ENCODE measurements at places on chromosomes 7 and 10.

GRCh38 chr10:77601488-77601887, 36.1 kb downstream of the KCNMA1 start:
- DNase-seq, result no peak

DNA sequence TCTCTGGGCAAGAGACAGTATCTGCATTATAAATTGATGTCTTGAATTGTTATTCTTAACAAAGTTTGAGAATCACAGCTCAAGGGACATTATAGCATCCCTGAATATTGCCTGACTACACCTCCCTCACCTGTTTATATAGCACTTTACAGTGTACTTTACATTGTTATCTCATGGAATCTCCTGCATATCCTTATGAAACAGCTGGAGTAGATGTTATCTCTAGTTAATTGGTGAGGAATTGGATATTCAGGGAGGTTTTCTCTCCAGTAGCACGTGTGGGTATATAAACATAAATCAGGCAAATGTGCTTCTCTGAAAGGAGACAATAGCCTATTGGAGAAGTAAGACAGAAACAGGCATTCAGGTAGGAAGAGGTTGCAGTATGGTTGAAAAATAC, 117.2 kb downstream of the SRI start:
- no peak for DNase-seq

DNA sequence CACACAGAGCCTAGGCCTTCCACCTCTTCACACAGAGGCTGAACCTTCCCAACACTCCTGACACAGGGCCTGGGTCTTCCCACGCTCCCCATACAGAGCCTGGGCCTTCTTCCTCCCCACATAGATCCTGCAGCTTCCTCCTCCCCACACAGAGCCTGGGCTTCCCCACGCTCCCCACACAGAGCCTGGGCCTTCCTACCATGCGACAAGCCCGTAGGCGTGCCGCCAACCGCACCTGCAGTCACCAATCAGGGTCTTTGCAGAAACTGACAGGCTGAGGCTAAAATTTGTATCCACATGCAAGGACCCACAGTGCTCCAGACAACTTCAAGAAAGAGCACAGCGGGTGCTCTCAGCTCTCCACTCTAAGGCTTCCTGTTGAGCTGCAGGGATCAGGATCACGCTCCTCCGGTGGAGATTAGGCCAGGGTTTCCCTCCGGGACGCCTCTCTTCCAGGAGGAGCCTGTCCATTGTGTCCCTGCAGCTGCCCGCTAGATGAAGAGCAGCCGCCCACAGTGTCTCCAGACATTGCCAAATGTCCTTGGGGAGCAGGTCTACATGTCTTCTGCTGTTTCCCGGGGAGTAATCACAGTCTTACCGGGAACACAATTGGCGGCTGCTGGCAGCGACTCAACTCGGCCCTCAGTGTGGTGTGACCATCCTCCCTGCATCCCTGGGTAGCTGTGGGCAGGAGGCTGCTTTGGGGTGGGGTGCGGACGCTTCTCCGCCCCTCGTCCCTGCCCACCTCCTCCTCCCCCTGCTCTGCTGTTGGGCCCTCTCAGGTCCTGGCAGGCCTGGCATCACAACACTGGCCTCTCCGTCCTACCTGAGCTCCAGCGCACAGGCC, 9.7 kb downstream of the CFAP46 start:
- DNase-seq, result no peak

GRCh38 chr7:134452991-134453473, 5.9 kb downstream of the AKR1B1 start:
- DNase-seq, result no peak

DNA sequence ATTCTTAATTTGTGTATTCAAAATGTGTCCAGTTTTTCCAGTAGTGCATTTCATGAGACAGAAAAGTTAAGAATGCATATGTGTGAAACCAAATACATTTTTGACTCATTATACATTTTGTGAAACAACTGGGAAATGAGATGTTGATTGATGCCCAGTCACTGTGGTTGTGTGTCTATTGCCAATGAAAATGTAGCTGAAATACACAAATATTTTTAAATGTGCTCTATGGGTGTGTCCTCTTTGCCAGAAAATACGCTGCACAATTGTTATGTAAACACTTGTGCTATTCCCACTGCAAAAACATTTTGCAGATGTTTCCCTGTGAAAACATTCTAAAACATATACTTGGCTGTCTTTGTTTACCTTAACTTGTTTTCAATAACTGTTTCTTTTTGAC, 395.2 kb downstream of the TFEC start:
- DNase-seq, result no peak

GRCh38 chr10:100248820-100249219, 18.6 kb downstream of the CWF19L1 start:
- no peak for DNase-seq

DNA sequence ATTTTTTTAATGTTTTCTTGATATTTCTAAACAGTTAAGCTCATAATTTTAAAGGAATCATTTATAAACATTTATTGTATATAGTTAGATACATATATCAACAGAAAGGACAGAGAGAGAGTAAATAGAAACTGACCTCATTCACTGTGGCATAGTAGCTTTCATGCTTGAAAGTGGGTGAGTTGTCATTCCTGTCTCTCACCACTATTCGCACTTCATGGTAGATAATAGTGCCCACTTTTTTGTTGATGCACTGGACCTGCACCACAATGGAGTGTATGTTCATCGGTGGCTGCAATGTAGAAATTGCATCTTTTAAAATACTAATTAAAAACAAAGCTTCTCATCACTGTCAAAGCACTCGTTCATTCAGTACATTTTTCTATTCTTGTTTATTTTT, 432.0 kb downstream of the PCDH15 start:
- no peak for DNase-seq

- DNase-seq, result no peak
Observed at GRCh38 chr10:32298075-32298812, 48.7 kb downstream of the EPC1 start.

- DNase-seq, result no peak
Observed at GRCh38 chr7:138228769-138229168, 152.5 kb downstream of the AKR1D1 start.

DNA sequence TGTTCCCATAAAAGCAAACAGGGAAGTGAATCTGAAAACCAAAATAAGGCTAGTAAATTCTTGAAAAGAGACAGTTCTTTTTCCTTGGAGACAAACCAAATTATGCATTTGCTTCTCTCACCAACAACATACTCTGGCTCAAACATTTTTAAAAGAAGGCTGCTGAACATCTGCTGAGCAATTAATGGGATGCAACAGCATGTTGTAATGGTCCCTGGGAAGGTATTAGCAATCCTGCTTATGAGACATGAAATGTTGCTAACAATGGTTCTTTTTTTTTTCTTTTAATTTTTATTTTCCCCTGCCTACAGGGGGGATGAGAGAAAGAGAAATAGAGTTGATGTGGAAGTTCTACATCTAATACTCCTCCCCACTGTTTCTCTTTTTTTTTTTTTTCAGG, 572.1 kb downstream of the SORCS1 start:
- no peak for DNase-seq

GRCh38 chr7:49937608-49938007, 155.4 kb downstream of the ZPBP start:
- no peak for DNase-seq

DNA sequence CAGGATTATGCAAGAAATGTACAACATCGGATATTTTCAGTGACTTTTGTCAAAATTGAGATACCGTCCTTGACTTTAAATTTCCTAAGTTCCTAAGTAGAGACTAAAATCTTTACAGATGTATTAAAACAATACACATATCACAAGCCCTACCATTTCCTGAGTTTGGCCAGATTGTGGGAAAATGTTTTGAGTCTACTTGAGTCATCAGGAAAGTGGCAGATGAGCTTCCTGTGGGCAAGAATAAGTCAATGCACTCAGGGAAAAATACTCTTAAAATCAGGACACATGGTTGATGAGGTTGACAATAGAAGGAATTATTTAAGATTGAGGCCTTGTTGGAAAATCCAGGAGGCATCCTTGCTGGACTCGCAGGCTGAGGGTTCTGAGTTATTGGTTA, 162.5 kb downstream of the SNX10 start:
- DNase-seq, result no peak

GRCh38 chr7:151206914-151207313, 3.4 kb downstream of the H2BK1 start:
- DNase-seq, result peak; percentile 15

GRCh38 chr7:21543528-21544302, 876 bp downstream of the DNAH11 start:
- DNase-seq, result no peak

- DNase-seq, result no peak
Observed at GRCh38 chr10:16741540-16741939, 75.7 kb downstream of the RSU1 start.

GRCh38 chr10:3034616-3035015, 32.7 kb upstream of the PFKP start:
- no peak for DNase-seq

GRCh38 chr10:55227967-55228366, 426.9 kb upstream of the PCDH15 start:
- DNase-seq, result no peak

DNA sequence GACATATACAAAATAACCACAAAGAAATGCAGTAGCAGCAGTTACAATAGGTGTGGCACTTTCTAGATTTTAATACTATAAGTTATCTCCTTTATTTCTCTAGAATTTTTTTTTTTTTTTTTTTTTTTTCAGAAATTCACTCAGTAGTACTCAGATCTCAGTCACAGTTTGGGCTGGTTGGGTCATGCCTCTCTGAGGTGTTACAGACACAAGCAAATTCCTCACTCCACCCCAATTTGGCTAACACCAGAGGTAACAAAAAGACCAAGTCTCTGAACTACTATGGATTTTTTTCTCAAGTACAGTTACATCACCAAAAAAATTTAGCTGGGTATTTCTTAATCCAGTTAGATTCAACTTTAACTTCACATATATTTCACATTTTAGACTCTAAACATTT, 985.1 kb upstream of the LRRN3 start:
- no peak for DNase-seq

GRCh38 chr10:116155191-116155590, 117.8 kb downstream of the GFRA1 start:
- no peak for DNase-seq

DNA sequence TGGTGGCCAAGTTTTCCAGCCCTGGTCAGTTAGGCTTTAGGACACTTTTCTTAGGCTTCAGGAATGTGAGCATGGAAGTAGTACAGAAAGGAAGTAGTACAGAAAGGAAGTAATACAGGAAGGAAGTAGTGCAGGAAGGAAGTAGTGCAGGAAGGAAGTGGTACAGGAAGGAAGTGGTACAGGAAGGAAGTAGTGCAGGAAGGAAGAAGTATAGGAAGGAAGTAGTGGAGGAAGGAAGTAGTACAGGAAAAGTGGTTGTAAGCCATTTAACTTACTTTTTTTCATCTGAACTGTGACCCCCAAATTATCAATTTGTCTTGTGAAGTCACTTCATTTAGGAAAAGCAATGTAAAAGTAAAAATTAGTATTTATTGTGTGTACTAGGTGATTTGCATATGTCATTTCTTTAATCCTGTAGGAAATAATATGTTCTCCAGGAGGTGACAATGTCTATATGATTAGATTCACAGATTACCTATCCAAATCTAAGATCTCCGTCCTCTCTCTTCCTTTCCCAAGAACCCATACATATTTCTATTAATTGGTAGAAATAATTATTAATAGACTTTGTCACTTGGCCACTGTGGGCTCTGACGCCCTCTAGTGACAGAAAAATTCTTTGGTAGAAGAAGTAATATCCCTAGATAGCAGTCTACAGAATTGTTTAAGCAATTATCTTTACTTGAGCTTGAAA, 3.9 kb upstream of the FAS start:
- DNase-seq, result no peak

- DNase-seq, result no peak
Observed at GRCh38 chr7:128666200-128666599, 5.9 kb upstream of the GARIN1A start.

- DNase-seq, result no peak
Observed at GRCh38 chr7:36013246-36014014, 139.6 kb upstream of the EEPD1 start.

DNA sequence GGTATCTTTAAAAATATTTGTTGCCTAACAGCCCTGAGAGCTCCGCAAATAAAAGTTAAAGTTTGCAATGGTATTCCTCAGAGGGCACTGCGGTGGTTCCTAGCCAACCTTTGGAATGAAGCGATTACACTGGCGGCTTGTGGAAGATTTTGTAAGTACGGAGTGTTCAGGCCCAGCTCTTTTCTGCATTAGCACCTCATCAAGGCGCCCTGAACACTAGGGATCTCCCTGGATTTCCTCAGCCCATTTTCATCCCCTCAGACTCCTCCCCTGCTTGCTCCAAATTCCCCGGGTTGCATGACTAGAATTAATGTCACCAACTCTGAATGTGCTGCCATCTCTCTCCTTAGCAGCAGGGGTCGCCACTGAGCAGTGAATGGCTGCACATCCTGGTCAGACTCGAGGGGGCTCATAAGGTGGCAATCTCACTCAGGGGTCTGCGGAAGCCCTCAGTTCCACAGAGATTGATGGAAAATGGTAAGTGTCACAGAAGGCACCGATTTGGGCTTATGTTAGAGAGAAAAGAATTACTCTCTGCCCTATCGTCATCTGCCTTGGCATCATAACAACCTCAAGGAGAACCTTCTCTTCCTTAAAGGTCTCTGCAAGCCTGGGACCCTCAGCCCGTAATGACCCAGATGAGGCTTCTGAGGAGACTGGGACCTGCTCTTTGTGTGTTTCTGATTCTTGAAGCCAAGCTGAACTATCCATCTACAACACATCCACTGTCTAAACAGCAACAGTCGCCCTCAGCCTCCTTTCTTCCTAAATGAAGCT, 262.8 kb upstream of the AOAH start:
- peak; percentile 27 for DNase-seq

DNA sequence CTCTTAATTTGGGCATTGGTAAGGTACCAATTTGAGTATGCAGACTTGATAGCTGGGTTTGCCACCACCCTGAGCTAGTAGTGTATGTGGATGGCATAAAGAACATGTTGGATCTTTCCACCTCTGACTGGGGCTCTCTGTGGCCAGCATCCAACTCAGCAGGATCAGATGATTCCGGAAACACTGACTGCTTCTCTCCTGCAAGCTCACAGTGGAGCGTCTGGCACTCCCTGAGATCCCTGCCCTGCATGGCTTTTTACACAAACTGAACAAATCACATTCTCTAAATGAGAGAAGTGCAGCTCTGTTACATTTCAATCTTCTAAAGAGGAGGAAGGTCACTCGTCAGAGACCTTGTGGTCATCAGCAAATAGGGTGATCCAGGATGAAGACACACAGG, 1057.5 kb downstream of the NRG3 start:
- no peak for DNase-seq

DNA sequence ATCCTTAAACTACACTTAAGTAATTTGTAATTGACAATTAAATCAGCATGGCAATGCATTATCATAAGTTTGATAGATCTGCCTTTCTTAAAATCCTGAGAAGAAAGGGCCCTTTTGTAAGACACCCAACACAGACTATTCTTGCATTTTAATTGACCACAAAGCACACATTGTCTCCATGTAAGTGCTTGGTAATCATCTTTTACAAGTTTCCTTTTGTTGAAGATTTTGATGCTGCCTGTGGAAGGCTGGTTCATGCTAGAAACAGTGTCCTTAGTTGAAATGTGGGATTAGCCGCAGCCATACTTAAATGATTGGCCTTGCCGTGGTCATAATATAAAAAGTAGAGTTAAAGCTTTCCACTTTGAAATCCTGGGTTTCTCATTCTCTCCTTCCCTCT, 32.3 kb upstream of the CELF2 start:
- no peak for DNase-seq

All from activated effector memory CD4-positive, alpha-beta T cell treated with Interleukin-2 at 50 U/mL for 16 hours (primary cell).